Hair follicular keratinocyte (primary cell): ENCODE measurements at places on chromosomes 3 and 15. TPM values are rescaled to one million over a fixed set of nuclear protein-coding genes. Genes with fewer than 3 reads are reported as not detected.

The GPR15 gene
- not detected in 2 replicates for total RNA-seq

The LRRN1 gene
- 0.08 TPM in 1 of 2 replicates, not detected in the other for total RNA-seq

The XCR1 gene
- not detected in 2 replicates for total RNA-seq

The ARPP21 gene
- total RNA-seq, result not detected in 2 replicates

The FANCD2OS gene
- not detected in 2 replicates for total RNA-seq

The ZPLD1 gene
- 0.72 and 4.1 TPM in 2 replicates for total RNA-seq

The TNFSF10 gene
- 15.1 and 30.1 TPM in 2 replicates for total RNA-seq

The LRRC2 gene
- under 0.01 and 0.08 TPM in 2 replicates for total RNA-seq

The AGTR1 gene
- total RNA-seq, result 0.95 TPM in 1 of 2 replicates, not detected in the other

The GATA2 gene
- not detected in 2 replicates for total RNA-seq

The CRYGS gene
- total RNA-seq, result 0.23 and 0.84 TPM in 2 replicates

The AHSG gene
- 0.47 TPM in 1 of 2 replicates, not detected in the other for total RNA-seq

The TM4SF4 gene
- not detected in 2 replicates for total RNA-seq

The CCDC13 gene
- total RNA-seq, result 0.19 and 0.78 TPM in 2 replicates

The ARPP19 gene
- total RNA-seq, result 86.9 and 94.0 TPM in 2 replicates

The MAGEL2 gene
- not detected in 2 replicates for total RNA-seq

The TPRG1 gene
- total RNA-seq, result 0.30 and 0.47 TPM in 2 replicates

The IL12A gene
- 0.23 and 0.42 TPM in 2 replicates for total RNA-seq

The SLITRK3 gene
- total RNA-seq, result not detected in 2 replicates

The CLEC3B gene
- not detected in 2 replicates for total RNA-seq

The MST1R gene
- 17.8 and 21.9 TPM in 2 replicates for total RNA-seq
